ENCODE measurements at places on chromosomes 7 and 10. TPM values are rescaled to one million over a fixed set of nuclear protein-coding genes. Genes with fewer than 3 reads are reported as not detected.

Gene TBX20
- total RNA-seq = 0.42 TPM

Gene PTPN20
- total RNA-seq = 0.73 TPM

Gene IQUB
- 0.52 TPM for total RNA-seq

Gene ADRB1
- total RNA-seq = 2.4 TPM

Gene GHITM
- total RNA-seq = 92.7 TPM

Gene SRRM3
- total RNA-seq = not detected

Gene MYPN
- total RNA-seq = not detected

Gene FEZF1
- total RNA-seq = not detected

Gene MACC1
- 1.0 TPM for total RNA-seq

Gene ZNF503
- 4.7 TPM for total RNA-seq

Gene PPP1R3A
- total RNA-seq = not detected

Gene EXOC6
- 13.5 TPM for total RNA-seq

Gene HKDC1
- 1.0 TPM for total RNA-seq

Gene CALML5
- not detected for total RNA-seq

Gene MMD2
- total RNA-seq = not detected

Gene SEMA3A
- total RNA-seq = 0.21 TPM

Gene ZNF438
- total RNA-seq = 2.2 TPM

Gene CCZ1
- total RNA-seq = 64.9 TPM

Gene DGKI
- 0.21 TPM for total RNA-seq

Gene CPA4
- total RNA-seq = 0.21 TPM

Gene TMEM270
- not detected for total RNA-seq

Gene FAM180A
- not detected for total RNA-seq

Gene ASB13
- 3.1 TPM for total RNA-seq

Gene NANOS1
- total RNA-seq = under 0.01 TPM

Gene OPN4
- not detected for total RNA-seq

Gene GBX1
- total RNA-seq = not detected

Gene LBX1
- total RNA-seq = not detected

Gene NUTM2E
- total RNA-seq = 0.42 TPM

Gene SH2D4B
- 0.10 TPM for total RNA-seq

Gene HTRA1
- total RNA-seq = 2.2 TPM

Gene PLEKHS1
- total RNA-seq = 0.21 TPM

Gene OPALIN
- total RNA-seq = not detected

Gene FAM221A
- total RNA-seq = 4.4 TPM

Gene PKD2L1
- under 0.01 TPM for total RNA-seq

Gene SLC26A5
- total RNA-seq = not detected

Gene DPP6
- not detected for total RNA-seq

Gene LMBR1
- total RNA-seq = 53.0 TPM

Gene FRAT1
- 21.9 TPM for total RNA-seq

Gene ELMO1
- 215 TPM for total RNA-seq

Gene CYP17A1
- total RNA-seq = not detected

Gene SORBS1
- total RNA-seq = 5.2 TPM

Gene ASZ1
- not detected for total RNA-seq

Gene CCDC172
- total RNA-seq = not detected

Gene NOC3L
- total RNA-seq = 11.2 TPM

Gene BAIAP2L1
- total RNA-seq = 0.31 TPM

Gene IRF5
- total RNA-seq = 26.7 TPM

Gene NSUN5
- 12.9 TPM for total RNA-seq

Gene SLC18A3
- total RNA-seq = 0.10 TPM

Gene EGFR
- 0.10 TPM for total RNA-seq

Gene LRRD1
- total RNA-seq = 0.10 TPM

Gene CNPY1
- total RNA-seq = not detected

Gene SPACDR
- total RNA-seq = 0.73 TPM

Gene IFIT2
- total RNA-seq = 99.4 TPM

Gene UTF1
- not detected for total RNA-seq

Gene AMPH
- 0.10 TPM for total RNA-seq
